Activated CD4-positive, CD25-positive, alpha-beta regulatory T cell (primary cell): ENCODE measurements at places on chromosomes 2 and 18.

- no peak for DNase-seq
Measured at GRCh38 chr2:237752761-237753165, 45.8 kb upstream of the RBM44 start.

DNA sequence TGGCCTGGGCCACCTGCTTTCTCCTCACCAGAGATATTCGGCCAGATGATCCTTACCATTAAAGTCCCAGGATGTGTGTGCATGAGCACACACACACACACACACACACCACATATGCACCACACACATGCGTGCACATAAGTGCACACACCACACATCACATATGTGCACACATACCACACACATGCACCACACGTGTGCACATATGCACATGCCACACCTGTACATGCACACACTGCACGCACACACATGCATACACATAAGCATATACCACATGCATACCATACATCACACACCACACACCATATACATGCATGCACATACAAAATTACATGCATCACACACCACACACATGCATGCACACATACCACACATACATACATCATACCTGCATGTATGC lies 38.7 kb downstream of the RPL37A start:
- no peak for DNase-seq

GRCh38 chr2:221104361-221104811 lies 467.7 kb downstream of the EPHA4 start:
- no peak for DNase-seq

DNA sequence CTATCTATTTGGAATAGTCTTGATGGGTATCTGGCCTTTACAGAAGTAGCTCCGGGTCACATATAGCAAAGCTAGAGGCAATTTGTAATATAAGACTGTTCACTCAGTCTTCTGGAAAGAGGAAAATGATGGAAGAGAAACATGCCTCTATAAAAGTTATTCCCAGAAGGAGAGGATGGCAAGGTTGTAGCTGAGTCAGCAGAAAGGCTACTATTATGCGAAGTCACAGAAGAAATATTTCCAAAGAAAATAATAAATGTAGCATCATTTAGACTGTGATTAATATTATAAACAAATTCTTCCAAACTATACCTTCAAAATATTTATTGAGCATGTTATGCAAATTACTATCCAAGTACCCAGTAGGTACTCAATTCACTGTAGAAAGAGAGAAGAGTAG lies 1027.7 kb upstream of the TMEFF2 start:
- DNase-seq, result no peak

GRCh38 chr2:67246791-67247190 lies 150.3 kb upstream of the ETAA1 start:
- no peak for DNase-seq

- no peak for DNase-seq
Measured at GRCh38 chr2:230866756-230867523, 2.2 kb downstream of the ITM2C start.

DNA sequence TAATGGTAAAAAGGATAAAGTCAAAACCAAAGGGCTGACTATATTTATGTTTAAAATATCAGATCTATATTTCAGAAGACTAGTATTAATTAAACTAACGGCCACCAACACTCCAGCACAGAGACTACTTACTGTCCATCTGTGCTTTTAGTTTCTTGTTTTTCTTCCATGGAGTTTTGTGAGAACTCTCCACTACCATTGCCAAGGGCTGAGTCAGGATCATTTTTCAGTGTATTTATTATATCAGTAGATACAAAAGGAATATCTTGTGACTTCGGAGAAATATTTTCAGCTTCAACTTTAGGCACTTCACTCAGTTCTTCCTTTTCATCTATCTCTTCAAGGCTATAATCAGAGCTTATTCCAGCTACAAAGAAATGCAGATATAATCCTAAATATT lies 79.1 kb upstream of the GRB14 start:
- no peak for DNase-seq

GRCh38 chr18:493986-494983 lies 6.2 kb downstream of the COLEC12 start:
- DNase-seq, result no peak

DNA sequence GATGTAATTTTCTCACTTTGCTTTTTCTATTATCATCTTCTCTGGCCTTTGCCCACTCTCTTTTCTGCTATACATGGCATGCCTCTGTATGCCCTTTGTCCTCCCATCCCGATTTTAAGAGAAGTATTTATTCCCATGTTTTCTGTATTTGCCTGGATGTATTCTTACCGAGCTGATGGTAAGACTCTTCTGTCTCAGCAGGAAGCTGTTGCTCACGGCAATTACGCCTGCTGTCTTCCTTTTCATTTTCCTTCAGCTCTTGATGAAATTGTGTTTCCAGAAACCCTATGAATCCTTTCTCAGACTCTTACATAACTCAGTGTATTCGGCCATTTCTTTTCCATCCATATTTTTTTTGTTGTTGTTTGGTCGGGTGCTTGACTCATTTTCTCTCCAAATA lies 121.6 kb downstream of the SP3 start:
- DNase-seq, result no peak

DNA sequence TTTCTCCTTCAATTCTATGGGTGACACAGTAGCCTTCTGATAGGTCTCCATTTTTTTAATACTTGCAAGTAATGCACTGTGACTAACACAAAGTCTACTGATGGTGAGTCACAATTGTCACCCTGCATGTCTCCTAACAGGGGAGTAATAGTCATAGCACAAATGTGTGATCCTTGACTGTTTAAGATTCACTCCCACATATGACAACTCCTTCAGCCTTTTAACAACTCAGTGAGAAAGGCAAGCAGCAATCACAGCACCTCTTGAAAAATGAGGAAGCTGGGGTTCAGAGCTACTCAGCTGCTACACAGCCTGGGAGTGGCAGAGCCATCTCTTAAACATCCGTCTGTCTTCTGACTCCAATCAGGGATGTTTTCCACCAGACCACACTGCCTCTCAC lies 63.8 kb downstream of the EHD3 start:
- no peak for DNase-seq

- no peak for DNase-seq
Measured at GRCh38 chr2:145029873-145030272, 510.0 kb upstream of the ZEB2 start.

DNA sequence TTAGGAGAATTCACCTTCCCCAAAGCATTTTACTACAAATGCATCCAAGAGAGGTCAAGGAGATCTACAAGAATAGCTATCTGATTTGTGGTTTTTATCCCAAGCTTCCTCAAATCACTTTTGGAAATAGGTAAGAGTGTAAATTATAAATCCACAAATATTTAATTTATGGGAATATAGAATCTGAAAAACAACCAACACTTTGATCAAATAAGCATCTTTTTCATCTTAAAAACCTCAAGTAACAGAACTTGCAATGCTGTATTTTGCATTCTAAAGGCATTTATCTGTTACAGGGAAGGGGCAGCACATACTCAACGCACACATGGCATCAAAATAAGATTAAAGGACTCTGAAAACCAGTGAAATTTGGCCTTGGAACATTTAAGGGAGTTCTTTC lies 1.9 kb downstream of the ZNF385B start:
- DNase-seq, result no peak

DNA sequence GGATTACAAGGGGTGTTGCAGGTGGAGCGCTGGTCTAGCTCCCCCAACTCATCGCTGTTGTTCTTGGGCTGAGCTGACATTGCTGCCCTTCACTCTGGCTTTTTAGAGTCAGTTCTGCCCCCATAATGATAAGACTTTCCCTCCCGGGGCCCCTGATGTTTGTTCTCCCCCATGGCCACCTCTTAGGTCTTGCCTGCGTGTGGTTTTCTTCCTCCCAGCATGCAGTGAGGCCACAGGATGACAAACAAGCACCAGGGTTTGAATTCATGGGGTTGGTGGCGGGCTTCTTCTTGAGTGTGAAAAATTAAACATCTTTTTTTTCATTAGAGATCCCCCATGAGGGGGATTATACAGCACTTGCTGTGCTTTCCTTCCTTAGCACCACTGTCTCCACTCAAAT lies 74.1 kb downstream of the CTAGE1 start:
- DNase-seq, result no peak

DNA sequence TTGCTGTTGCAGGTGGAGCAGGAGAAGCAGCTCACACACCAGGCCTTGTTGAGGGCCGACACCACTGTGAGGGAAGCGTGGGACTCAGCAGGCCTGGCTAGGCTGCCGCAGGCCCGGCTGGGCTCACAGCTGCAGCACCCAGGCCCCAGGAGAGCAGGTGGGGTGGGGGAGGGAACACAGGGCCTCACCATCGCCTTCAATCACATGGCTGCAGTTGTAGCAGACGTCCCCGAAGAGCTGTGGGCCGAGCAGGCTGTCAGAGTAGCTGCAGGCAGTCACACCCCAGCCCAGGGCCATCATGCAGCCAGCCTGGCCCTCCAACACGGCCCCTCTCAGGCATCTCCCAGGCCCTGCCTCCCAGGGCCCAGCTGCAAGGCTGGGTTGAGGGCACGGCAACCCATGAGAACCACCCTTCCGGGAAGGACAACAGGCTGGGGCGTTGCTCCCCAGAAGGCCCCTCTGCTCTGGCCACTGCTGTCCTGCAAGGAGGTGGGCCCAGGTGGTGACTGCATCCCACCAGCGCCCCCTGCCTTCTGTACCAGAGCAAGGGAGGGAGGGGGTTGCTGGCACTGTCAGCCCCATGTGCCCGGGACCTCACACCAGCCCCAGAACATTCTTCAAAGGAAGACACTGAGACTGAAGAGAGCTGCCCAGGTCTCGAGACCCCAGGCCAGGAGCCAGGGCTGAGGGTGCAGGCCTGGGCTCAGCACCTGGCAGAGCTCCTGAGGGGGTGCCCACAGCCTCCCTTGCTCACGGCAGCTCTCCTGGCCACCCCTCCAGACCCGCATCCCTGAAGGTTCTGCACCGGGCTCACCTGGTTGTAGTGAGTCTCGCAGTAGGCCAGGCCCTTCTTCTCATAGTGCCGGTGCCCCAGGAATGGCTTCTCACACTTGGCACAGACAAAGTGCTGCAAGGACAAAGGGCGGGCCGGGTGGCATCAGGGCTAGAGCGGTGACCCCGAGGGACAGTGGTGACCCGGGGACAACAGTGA lies 5.6 kb upstream of the GPR17 start:
- DNase-seq, result no peak

DNA sequence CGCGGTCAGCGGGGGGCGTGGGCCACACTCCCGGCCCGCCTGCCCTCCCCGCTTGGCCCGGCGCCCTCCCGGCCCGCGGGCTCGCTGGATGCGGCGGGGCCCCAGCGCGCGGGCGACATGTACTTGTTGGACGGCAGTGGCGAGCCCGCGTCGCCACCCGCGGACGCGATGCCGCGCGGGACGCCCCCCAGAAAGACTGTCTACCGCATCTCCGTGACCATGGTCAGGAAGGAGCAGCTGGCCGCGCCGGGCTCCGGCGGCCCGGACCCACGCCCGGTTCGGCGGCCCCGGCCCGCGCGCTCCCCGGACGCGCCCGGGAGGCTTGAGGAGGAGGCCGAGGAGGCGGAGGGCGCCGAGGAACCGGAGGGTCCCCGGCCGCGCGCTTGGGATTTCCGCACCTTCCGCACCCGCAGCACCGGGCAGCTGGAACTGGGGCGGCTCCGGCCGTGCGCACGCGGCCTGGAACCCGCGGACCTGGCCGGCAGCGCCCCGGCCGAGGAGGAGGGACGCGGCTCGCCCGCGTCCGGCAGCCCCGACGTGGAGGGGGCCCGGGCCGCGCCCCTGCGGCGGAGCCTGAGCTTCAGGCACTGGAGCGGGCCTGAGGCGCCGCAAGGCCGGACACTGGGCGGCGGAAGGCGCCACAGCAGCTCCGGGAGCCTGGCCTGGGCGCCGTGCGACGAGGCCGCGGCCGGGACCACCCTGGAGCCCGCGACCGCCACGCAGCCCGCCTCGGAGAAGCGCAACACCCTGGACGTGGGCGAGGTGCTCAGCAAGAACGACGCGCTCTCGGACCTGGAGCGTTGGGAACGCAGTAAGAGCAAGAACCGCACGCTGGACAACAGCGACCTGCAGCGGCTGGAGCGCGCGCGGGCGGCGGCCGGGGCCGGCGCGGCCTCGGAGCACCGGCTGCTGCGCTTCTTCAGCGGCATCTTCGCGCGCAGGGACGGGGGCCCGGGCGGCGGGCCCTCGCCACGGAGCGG lies 176.4 kb downstream of the AGAP1 start:
- DNase-seq, result no peak

GRCh38 chr2:26466662-26467310 lies 11.1 kb downstream of the OTOF start:
- no peak for DNase-seq

DNA sequence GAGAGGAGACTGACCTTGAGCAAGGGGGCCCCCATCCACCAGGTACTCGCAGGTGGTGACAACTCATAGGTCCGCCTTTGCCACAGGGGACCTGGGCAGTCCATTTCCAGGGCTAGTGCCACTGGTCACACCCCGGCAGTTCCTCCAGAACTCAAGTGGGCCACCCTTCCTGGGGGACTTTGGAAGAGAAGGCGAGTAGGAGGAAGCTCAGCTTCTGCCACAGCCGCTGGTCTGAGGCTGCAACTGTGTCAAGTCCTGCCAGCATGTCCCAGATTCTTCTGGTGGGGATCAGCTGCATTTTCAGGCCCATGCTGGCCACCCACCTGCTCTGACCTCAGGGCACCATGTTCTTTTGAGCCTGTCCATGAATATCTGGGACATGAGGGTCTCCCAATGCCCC lies 423.9 kb upstream of the MYT1L start:
- DNase-seq, result no peak

- no peak for DNase-seq
Measured at GRCh38 chr2:229340086-229340760, 69.1 kb upstream of the PID1 start.

DNA sequence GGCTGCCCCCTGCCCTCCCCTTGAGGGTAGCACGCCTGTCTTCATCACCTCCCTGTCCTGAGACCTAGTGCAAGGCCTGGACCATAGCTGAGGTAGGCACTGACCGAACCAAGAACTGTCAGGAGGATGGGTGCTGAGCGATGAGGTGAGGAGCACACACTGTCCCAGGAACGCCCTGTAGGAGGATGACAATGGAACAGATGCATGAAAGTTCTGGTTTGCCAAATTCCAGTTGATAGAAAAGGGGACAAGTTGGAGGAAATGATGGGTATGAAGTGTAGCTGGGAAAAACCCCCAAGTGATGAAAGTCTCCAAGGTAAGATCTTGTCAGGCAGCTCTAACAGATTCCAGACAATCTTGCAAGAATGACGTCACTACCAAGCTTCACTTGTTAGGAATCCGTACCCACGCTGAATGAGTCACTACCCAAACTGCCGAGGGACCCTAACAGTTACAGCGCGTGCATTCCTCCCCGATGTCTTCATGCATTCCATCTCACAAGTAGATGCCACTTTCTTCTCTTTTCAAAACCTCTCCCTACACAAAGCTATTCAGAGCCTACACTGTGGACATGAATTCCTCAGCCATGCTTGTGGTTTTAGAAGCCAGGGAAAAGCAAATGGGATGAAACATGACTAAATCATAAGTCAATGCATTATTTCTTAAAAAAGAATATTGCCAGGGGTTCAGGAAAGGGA lies 27.6 kb downstream of the MRPL33 start:
- no peak for DNase-seq

- DNase-seq, result no peak
Measured at GRCh38 chr2:222361787-222362186, 62.6 kb upstream of the SGPP2 start.

- no peak for DNase-seq
Measured at GRCh38 chr18:3099327-3099726, 86.4 kb upstream of the LPIN2 start.
